ENCODE measurements at places on chromosomes 1 and 21.

DNA sequence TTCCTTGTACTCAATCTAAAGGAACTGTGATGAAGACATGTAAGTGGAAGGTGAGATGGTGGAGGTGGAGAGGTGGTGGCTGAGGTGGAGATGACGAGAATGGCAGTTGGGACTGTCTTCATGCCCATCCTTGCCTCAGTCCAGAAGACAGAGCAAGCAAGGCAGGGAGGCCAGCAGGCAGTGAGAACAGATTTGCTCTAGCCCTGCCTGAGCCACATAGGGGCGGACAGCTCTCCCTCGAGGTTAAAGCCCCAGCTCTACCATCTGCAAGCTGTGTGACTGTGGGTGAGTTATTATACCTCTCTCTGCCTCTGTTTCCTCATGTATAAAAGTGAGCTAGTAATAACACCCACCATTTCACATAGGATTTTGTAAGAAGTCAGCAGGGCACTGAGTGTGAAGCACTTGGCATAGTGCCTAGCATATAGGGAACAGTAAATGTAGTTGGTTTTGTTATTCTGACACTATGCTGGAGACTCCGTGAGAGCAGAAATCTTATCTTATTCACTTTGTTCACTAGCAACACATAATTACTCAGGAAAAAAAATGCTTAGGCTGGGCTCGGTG lies 4.8 kb upstream of the FAM110D start:
- DNase-seq: peak; percentile 70

- peak; percentile 30 for DNase-seq
Observed at GRCh38 chr1:27581823-27582243, 22.1 kb downstream of the AHDC1 start.

GRCh38 chr21:35142036-35142815 lies 93.1 kb upstream of the RUNX1 start:
- no peak for DNase-seq

- no peak for DNase-seq
Observed at GRCh38 chr21:41931041-41931451, 22.8 kb downstream of the C2CD2 start.

DNA sequence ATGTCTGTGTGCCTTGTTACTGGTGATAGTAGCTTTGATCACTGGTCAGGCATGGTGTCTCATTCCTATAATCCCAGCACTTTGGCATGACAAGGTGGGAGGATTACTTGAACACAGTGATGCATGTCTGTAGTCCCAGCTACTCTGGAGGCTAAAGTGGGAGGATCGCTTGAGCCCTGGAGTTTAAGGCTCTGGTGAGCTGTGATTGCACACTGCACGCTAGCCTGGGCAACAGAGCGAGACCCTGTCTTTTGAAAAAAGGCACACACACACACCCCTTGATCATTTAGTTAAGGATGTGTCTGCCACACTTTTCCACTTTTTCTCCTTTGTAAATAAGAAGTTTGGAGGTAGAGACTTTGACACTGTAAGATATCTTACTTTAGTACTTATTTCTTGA lies 15.1 kb downstream of the MIGA1 start:
- DNase-seq: no peak

DNA sequence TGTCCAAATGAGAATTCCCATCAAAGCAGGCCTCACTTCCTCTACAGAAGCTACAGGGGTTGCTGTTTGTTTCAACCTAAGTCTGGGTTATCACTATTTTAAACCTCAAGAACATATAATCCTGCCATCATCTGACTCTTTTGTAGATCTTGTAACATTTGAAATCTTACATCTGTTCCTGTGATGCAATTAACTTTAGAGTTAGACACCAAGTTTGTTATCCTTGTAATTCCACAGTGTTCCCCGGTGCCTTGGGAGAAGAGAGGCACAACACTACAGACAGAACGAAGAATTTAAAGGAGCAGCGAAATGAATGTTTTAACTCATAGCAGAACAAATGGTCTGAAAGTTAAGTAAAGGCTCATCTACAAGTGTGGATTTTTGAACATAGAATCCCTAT lies 116.1 kb downstream of the UCHL5 start:
- no peak for DNase-seq

DNA sequence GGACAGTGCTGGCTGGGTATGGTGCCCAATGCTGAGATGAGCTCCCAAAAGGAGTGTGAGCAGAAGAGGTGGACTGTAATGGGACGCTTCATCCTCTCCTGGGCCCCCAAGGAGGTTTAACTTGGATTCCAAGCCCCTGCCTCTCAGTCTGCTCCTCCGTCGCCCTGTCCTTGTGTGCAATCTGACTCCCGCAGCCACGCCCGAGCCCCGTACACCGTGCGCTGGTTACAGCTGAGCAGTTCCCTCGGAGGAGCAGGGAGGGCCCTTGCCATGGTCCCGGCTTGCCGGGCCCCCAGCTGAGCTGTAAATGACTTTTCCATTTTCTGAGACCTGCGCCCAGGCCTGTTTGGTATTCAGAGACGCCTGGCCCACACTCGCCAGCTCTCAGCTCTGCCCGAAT lies 53.7 kb downstream of the PAX7 start:
- no peak for DNase-seq

DNA sequence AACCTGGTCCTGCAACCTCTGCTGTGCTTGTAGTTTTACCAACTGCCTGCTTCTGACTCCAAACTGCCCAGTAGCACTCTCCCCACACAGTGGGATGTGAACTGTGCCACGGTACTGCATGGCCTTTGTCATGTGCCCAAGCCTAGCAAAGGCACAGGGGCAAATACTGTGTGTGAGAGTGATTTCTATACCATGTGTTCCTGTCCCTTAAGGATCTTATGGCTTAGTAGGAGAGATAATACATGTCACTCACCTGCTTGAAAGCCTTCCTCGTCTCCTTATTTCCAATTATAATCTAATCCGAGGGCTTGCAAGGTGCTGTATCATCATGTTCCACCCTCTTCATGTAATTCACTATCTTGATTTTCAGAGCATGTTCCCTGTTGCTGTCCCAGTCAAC lies 51.3 kb downstream of the UBE4B start:
- DNase-seq: no peak

GRCh38 chr1:10918531-10918930 lies 93.9 kb upstream of the TARDBP start:
- DNase-seq: no peak

DNA sequence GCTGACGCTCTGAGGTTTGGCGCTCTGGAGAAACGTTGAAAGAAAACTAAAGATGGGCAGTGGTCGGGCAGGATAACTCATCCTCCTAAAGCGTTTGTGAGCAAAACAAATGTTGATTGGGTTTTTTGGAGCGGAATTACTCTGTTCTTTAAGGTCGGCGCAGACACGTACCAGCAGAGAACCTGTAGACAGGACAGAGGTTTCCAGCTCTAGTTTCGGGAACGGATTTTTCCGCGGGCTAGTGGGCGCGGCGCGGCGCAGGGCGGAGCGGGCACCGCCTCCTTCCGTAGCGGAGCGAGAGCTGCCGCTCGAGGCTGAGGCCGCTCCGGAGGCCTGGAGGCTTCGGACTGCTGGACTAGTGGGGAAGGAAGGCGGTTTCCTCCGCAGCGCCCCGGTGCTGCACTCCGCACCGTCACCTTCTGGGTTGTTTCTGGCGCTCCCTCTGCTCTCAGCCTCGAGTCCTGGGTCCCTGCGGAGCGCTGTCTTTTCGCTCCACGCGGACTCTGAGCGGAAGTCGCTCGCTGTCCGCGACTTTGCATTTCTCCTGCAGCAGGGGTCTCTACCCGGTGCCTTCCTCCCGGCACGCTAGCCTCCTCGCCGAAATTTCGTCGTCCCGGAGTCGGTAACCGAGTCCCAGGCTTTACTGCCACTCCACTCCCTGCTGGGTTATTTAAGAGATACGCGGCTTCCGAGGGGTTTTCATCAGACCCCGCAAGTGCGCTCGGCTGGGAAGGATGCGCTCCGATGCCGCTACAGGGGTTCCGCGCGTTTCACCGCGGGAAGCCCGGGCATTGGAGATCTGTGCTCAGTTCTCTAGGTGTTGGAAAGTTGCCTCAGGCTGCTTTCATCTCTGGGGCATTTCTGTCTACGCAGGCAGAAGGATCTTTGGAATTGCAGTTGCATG lies 7.0 kb downstream of the FOXD2 start:
- peak; percentile 44 for DNase-seq

GRCh38 chr21:38832664-38833063 lies 26.9 kb downstream of the ETS2 start:
- peak; percentile 31 for DNase-seq

DNA sequence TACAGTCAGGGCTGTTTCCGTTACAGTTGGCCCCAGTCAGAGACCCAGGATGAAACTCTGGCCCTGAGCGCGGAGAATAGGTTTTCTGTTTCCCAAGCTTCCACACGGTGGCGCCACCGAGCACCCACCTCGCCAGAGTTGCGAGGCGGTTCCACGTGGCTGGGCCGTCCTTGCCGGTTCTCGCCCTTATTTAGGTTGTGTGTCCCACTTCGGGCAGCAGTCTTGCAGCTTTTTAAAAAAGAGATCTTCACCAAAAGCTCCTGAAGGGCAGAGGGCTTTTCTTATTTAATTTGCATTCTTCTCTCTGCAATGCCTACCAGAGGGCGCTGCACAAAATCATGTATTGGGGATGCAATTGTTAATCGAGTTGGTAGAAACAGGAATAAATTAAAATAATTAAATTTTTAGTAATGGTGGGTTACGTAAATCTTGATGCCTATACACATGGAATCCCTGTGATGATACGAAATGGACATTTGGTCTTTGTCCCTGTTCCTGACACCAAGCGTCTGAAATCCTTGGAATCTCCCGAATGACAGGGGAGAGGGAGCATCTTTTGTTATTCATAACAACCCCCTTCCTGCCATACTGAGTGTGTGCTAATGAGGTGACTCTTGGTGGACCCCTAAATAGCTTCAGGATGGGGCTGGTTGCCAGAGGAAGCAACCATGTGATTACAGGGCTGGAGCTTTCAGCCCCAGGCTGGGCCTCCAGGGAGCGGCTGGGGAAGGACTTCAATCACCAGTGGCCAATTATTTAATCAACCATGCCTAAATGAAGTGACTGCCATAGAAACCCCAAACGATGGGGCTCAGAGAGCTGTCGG lies 5.6 kb upstream of the S100A7 start:
- DNase-seq: peak; percentile 45

GRCh38 chr1:202056644-202057334 lies 46.4 kb downstream of the ELF3 start:
- DNase-seq: no peak

DNA sequence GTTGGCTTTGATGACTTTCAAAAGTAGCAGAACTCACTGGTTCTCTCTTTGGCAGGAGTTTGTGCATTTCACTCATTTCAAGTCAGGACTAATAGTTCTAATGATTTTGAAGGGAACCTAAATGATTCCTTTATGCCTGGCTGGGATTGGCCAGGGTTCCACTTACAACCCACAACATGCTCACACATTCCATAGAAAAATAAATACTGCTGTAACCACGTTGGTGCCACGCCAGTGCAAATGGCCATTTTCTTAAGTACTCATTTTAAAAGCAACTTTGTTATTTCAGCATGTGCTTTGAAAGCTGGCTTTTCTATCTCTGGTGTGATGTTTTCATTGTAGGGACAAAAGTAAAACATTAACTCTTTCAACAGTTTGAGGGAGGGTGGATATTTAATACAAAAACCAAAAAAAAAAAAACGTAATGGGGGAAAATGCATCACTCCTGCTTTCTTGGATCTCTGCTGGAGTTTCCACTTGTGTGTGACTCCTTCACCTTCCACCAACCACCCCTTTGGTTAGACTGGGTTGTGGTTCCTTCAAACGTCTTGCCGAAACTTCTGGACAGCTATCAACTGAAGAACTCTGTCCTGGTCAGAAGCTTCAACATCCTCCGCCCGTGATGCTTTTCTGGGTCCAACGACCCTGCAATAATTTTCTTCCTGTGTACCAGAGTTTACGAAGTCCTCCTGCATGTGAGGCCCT lies 300.4 kb upstream of the RUNX1 start:
- DNase-seq: no peak

- no peak for DNase-seq
Observed at GRCh38 chr1:204087893-204088528, 15.1 kb downstream of the SOX13 start.

DNA sequence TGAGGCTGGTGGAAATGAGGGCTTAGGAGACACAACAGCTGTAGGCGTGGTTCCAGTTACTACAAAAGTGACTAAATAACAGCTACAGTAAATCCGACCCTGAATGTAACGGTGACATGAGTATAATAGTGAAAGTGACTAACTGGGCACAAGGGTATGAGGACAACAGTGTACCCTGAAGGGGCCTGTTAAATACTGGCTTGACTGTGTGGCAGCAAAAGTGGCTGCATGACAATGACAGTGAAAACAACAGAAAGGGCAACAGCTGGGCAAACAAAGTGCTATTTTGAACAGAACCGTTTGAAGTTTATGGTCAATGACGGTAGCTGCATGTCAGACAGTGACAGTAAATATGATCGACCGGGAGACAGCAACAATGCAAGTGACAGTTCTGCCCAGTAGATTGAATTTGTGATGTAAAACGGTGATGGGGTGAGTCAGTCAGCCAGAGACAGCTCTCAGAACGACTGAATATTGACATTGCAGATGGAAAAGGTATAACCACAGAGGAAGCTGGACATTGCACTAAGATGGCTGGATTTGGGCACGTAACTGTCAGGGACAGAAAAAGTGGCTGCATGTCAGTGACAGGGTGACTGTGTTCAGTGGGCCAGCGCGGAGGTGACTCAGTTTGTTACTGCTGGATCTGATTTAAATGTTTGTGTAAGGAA lies 1.2 kb upstream of the ZBTB40 start:
- DNase-seq: no peak

DNA sequence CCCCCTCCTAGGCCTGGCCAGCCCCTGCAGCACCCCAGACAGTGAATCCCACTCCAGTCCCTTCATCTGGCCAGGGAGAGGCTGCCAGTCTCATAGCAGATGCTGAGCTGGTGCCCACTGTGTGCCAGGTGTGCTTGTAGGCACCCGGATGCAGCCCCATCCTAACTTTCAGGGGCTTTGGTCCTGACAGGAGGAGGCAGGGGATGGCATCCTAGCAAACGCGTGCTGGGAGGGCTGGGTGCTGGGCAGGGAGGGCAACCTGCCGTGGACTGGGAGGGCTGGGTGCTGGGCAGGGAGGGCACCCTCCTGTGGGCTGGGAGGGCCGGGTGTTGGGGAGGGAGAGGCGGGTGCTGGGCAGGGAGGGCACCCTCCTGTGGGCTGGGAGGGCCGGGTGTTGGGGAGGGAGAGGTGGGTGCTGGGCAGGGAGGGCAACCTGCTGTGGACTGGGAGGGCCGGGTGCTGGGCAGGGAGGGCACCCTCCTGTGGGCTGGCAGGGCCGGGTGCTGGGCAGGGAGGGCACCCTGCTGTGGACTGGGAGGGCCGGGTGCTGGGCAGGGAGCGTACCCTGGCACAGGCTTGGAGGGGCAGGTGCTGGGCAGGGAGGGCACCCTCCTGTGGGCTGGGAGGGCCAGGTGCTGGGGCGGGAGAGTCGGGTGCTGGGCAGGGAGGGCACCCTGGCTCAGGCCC lies 35.3 kb downstream of the SLC19A1 start:
- DNase-seq: no peak

- peak; percentile 76 for DNase-seq
Observed at GRCh38 chr21:33940164-33940880, 24.7 kb upstream of the ATP5PO start.

GRCh38 chr1:192559115-192560006 lies 16.2 kb upstream of the RGS1 start:
- no peak for DNase-seq

Data from inflammatory macrophage treated with lipopolysaccharide for 4 hours (primary cell).